ENCODE measurements at places on chromosomes 3 and 15.

DNA sequence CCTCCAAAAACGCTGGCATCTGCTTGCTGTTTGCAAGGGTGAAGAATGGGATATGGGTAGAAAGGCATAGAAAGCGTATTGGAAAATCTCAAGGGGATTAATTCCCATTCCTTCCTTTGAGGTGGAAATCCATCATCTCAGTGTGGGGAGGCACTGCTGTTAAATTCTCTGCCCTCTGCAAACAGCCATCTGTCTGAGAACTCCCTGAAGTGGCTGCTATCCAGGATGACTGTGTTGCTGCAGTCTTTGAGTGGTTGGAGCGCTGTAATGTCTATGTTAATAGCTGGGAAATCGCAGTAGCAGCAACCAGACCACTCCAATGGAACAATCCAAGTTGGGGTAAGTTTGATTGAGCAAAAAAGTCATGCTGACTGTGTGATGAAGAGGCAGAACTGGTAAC lies 625.9 kb downstream of the NLGN1 start:
- DNase-seq, result peak; percentile 46

DNA sequence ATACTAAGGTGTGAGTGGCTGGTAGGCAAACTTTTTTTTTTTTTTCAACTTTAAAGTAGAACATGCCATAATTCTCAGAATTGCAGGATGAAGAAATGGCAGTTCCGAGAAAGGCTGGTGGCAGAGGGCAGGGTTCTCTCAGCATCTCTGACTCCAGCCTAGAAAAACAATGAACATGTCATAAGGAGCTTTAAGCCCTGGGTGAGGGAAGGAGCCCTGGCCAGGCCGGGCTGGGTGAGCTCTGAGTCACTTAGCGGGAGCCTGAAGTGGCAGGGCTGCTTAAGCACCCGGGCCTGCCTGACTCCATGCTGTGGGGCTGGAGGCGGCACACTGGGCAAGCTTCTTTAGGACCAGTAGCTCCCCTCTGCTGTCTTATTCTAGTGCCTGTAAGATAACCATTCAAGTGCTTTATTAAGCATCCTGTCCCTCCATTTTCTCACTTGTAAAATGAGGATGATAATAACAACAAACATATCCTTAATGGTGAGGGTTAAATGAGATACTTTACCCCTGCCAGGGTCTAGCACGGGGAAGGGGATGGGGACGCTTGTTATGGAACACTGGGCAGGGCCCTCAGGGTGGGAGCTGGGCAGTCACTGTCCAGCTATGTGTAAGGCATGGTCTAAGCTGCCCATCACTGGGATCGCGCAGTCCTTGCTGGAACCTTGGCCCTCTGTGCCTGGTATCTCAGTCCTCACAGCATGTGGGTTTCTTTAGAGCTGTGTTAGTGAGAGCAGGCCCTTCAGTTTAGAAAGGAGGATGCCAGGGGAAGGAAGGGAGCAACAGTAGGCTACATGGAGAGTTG lies 18.4 kb downstream of the SMAD6 start:
- DNase-seq, result peak; percentile 47

DNA sequence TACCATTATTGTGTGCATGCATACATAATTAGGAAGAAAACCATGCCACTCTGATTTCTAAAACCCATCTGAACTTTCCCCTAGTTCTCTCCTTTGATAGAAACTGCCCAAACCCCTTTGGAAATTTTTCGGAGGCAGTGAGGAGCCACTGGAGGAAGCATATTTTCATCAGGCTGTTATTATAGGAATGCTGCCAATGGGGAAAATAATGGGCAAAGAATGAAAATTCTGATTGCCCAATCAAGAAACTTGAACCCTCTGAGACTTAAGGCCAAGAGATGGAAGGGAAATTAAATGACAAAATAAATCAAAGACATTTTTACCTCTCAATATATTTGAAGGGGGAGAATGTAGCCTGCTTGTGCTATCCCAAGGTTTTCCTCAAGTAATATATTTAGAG lies 376.0 kb upstream of the PDZRN3 start:
- DNase-seq, result peak; percentile 66

GRCh38 chr15:51375966-51376640 lies 34.6 kb downstream of the GLDN start:
- DNase-seq, result peak; percentile 26

DNA sequence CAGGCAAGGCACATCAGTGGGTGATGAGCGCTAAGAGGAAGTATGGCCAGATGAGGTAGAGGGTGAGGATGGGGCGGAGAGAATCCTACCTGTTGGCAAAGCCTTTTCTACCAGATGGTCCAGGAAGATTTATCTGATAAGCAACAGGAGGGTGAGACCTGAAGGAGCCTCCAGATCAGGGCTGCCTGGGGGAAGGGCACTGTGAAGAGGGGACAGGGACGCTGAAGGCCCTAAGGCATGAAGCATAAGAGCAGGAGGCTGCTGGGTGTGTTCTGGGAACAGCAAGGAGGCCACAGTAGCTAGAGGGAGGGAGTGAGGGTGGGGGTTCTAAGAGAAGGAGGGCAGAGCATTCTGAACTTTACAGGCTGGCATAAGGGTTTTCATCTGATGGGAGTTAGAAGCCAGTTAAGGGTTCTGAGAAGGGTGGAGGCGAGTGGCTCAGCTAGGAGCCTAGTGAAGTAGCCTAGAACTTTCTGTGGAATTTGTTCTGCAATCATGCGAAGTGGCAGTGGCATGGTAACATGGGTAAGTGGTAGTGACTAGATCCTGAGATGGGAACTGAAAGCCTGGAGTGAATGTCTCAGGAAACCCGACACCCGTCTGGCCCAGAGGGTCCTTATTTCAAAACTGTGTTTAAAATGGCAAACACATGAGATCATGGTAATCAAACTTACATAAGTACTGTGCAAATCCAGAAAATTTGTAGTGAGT lies 29.9 kb downstream of the CGNL1 start:
- DNase-seq, result peak; percentile 29

- DNase-seq, result peak; percentile 82
Observed at GRCh38 chr15:27057904-27058645, 87.1 kb downstream of the GABRG3 start.

DNA sequence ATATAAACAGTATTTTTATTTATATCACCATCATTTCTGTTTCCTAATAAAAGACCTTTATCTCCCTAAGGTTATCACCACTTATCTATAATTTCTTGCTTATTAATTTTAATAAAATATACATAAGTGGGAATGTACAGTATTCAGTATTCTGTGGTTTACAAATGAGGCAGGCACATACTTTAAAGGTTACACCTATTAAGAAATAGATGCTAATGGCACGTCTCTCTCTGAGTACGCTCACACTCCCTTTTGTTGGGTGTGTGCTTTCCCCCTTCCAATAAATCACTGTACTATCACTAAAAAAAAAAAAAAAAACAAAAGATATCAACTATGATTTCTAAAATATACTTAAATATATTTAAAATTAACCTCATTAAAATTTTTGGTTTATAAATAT lies 8.9 kb downstream of the OXNAD1 start:
- no peak for DNase-seq

GRCh38 chr3:110526777-110527727 lies 544.6 kb upstream of the NECTIN3 start:
- DNase-seq, result peak; percentile 98

- DNase-seq, result no peak
Observed at GRCh38 chr3:32571192-32571485, 481 bp upstream of the DYNC1LI1 start.

GRCh38 chr15:99138491-99138982 lies 33.7 kb downstream of the SYNM start:
- no peak for DNase-seq

GRCh38 chr3:51391566-51392354 lies 675 bp downstream of the RBM15B start:
- no peak for DNase-seq

GRCh38 chr3:38645076-38645475 lies 4.4 kb downstream of the SCN5A start:
- DNase-seq, result no peak

DNA sequence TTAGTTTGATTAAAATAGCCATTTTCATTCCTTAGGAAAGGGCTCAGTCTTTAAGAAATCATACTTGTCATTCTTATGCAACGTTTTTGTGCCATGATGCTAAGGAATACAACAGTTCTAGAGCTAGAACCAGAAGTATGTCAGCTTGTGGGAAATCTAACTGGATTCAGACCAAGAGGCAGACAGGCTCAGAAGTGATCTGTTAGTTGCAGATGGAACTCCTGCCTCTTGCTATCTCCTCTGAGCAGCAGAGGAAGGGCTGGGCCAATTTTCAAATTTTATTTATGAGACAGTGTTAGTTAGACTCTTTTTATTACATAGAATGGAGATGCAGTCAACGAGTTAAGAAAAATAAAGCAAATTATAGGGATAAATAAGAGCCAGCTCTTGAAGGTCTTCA lies 48.5 kb upstream of the RYR3 start:
- no peak for DNase-seq

All from fibroblast of upper back skin (primary cell).